ENCODE measurements at places on chromosomes 2 and 18.

GRCh38 chr2:25151718-25152117 lies 16.7 kb downstream of the POMC start:
- DNase-seq: no peak

DNA sequence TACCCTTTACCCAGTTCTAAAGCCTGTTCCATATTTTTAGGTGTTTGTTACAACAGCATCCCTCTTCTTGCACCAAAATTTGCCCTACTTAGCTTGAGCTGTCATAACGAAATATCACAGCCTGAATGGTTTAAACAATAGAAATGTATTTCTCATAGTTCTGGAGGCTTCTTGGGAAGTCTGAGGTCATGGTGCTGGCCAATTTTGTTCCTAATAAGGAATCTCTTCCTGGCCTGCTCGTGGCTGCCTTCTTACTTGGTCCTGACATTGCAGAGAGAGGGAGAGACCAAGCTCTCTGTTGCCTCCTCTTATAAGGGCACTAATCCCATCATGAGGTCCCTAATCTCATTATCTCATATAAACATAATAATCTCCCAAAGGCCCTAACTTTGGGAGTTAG lies 267.8 kb downstream of the PID1 start:
- no peak for DNase-seq

DNA sequence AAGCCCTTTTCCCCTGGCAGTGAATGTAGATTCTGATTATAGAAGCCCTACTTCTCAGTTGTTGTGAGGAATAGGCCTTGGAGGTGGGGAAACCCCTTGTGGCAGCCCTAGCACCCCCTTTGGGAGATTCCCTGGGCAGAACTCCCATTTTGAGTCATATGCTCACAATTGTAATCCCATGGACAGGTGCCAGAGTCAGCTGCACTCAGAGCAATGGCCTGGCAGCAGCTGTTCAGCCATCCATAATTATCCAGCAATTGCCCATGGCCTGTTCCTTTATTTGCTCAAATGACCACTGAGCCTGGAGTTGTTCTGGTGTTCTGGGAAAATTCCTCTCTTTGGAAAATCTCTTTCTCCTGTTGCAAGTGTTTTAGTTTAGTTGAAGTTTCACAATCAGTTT lies 71.7 kb downstream of the PTRHD1 start:
- no peak for DNase-seq

- DNase-seq: no peak
Observed at GRCh38 chr2:72012886-72013574, 134.6 kb downstream of the CYP26B1 start.

GRCh38 chr2:27081984-27082772 lies 3.8 kb downstream of the EMILIN1 start:
- no peak for DNase-seq

DNA sequence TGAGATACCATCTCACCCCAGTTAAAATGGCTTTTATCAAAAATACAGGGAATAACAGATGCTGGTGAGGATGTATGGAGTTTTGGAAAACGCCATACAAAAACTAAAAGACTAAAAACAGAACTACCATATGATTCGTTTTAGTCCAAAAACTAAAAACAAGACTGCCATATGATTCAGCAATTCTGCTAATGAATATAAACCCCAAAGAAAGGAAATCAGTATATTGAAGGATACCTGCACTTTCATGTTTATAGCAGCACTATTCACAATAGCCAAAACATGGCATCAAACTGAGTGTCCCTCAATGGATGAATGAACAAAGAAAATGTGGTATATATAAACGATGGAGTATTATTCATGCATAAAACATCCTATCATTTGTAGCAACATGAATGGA lies 224.4 kb upstream of the MC4R start:
- DNase-seq: no peak

- DNase-seq: no peak
Observed at GRCh38 chr2:170222298-170222697, 44.4 kb downstream of the MYO3B start.

DNA sequence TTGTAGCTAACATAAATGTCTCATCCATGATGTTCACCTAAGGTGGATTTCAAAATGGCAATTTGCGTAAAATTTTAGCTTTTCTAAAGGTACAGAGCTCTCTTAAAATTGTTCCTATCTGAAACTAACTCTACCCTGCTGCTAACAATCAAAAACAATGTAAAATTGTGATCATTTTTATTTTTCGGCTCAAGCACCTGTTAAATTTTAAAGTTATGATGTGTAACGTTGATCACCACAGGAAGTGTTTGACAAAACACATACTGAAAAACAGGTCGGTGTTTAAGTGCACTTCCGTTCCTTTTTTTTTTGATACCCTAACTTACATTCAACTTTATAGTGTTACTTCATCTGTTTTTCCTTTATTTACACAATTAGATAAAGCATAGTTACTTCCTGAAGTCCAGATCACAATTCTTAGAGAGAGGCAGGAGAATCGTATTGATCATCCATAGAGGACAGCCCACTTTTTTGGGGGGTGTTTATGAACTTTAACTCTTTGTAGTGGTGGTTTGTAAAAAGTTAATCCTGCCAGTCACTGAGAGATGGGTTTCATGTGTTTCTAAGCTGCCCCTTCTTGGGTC lies 6.0 kb upstream of the NCK2 start:
- DNase-seq: no peak

DNA sequence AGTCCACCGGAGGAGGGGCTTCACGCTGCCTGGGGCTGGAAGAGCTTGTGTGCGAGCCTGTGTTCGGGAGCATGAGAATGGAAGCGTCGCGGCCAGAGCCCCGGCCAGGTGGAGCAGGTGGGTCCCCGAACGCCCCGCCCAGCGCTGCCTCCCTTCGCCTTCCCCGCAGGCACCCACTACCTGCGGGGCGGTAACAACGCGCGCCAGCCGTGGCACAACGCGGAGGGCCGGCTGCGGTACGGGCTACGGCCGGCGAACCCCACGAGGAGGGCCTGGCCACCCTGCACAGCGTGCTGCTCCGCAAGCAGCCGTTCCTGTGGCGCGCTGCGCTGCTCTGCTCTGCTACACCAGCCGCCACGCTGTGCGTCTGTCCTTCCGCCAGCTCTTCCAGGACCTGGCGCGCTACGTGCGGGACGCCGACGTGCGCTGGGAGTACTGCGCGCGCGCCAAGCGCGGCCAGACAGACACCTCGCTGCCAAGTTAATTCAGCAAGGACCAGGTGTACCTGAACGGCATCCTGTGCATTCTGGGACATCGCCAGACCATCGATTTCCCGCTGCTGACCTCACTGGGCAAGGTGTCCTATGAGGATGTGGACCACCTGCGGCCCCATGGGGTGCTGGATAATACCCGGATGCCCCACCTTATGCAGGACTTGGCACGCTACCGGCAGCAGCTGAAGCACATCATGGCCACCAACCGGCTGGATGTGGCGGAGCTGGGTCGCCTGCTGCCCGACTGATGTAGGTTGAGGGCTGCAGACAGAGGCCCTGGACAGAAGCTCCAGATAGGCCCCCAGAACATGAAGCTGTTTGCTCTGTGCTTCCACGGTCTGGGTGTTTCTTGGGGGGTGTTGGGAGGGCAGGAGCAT lies 200.6 kb downstream of the NAPG start:
- DNase-seq: no peak

DNA sequence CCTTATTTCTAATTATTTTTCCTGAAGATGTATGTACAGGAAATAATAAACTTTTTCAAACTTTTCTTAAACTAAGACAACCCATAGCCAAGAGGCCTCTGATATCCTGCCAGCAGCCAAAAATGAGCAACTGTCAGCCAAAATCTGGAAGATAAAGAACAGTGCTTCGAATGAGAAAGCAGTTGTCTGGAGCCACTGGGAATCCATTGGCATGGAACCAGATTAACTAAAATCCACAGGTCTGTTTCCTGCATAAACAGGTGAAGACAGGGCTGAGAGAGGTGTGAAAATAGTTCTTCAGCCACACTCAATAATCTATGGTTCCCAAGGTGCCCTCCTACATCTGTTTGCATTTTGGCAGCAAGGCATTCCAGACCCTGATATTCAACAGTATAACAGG lies 1076.7 kb upstream of the PIK3C3 start:
- DNase-seq: no peak

- DNase-seq: no peak
Observed at GRCh38 chr18:73597832-73598615, 549.6 kb downstream of the FBXO15 start.

DNA sequence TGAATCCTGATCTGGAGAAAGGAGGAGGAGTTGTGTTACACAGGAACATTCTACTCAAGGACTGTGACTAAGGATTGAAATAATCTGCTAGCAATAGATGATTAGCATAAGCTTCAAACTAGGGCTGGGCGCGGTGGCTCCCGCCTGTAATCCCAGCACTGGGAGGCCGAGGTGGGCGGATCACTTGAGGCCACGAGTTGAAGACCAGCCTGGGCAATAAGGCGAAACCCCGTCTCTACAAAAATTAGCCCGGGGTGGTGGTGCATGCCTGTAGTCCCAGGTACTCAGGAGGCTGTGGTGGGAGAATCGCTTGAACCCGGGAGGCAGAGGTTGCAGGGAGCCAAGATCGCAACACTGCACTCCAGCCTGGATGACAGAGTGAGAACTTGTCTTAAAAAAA lies 1.5 kb downstream of the TRMT61B start:
- DNase-seq: no peak

DNA sequence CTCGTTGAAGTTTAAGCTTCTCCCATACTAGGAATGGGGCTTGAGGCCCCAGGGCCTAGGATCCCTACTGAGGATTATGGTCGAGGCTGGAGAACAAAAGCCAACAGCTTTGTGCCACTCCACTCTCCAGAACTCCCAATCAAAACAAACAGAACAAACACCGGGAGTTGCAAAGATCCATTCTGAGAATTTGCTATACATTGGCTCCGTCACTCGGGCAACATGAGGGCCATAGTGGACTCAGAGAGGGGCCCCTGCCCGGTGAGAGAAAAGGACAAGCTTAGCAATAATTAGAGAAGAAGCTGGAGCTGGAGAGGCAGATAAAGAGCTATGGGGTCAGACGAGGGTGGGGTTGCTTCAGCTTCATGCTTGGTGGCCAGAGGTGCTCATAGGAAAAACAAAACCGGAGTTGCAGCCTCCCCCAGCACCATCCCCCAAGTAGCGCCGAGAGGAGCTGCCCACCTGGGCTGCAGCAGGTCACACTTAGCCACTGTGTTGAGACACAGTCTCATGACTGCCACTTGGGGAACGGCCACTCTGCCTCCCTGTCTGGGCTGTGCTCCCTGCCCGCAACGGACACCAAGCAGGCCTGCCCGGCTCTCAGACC lies 142.3 kb upstream of the HAAO start:
- DNase-seq: no peak

DNA sequence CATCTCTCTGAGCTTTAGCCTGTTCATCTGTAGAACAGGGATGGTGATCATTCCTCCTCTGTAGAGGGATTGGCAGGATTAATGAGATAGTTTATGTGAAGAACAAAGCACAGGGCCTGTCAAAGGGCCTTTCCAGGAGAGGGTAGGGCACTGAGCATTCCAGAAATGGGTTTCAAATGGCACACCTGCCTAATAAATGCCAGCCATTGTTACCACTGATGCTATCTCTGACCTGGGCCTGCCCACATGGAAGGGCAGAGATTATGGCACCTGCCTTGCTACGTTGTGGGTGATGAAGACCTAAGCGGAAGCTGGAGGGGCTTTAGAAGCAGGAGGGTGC lies 31.0 kb upstream of the GMPPA start:
- DNase-seq: no peak

DNA sequence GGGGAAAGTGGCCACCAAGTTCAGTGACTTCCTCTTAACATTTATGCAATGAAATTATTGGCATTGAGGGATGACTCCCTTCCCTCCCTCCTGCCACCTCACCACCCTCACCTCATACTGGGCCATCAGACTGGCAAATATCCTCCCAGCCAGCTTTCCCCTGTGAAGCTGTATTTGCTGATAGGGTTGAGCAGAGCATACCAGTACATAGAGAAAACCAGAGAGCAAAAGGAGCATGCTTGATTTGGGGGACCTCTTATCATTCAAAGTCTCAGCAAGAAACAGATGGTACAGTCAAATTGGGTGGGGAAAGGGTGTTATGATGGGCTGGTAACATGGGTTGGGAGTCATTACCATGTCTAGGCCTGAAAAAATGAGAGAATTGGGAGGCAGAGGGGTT lies 19.1 kb upstream of the B3GNT2 start:
- DNase-seq: no peak

DNA sequence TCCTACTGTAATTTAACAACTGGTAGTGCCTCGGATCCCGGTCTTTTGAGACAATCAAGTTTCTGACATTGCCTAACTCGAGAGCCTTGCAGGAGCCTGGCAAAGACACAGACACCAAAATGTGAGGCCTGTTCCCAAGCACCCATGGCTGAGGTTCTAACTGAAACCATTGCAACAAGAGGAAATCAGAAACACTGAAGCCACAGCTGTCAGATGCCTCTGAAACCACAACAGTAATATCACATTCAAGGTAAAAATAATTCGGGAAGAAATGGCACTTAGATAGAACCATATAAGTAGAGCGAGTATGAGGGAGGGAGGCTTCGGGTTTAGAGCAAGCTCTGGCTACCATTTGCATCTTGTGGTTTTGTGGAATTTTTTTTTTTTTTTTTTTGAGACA lies 285.9 kb downstream of the FBXO15 start:
- DNase-seq: no peak

- DNase-seq: no peak
Observed at GRCh38 chr18:67072791-67073190, 443.7 kb downstream of the DSEL start.

GRCh38 chr18:45260125-45260524 lies 355.2 kb upstream of the SLC14A2 start:
- no peak for DNase-seq

- DNase-seq: no peak
Observed at GRCh38 chr2:160430001-160430344, 63.6 kb downstream of the RBMS1 start.

Measured in urinary bladder (tissue), 4 donors.